ENCODE measurements at places on chromosomes 2 and 18.

- DNase-seq = no peak
Observed at GRCh38 chr2:109683452-109683851, 69.3 kb downstream of the SOWAHC start.

DNA sequence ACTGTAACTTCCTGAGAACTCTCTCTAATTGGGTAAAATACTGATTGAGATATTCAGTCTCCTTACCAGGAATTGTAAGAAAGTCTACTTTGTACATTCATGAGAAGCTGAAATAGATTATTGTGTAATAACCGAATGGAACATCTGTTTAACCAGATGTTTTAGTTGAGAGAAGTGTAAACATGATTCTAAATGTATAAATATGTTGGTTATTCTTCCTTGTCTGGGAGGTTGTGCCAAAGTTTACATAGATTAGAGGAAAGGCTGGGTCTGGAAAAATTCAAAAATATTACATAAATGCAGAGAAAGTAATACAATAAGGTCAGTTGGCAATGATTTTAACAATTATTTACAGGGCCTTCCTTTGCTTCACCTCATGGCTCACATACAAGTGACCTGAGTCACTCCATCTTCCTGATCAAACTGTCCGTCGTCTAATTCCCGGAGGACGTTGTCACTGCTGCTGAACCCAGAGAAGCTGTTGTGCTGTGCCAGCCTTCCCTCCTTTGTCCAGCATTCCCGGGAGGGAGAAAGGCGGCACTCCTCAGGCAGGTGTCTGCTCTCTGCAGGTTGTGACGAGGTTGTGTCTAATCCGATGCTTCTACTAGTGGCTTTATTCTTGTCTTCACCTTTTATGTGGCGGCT lies 55.9 kb downstream of the MOB4 start:
- DNase-seq = no peak

GRCh38 chr2:127056086-127056485 lies 50.9 kb downstream of the BIN1 start:
- DNase-seq = no peak

GRCh38 chr2:238966072-238966937 lies 118.4 kb downstream of the TWIST2 start:
- no peak for DNase-seq

- DNase-seq = no peak
Observed at GRCh38 chr2:117771969-117772630, 42.4 kb upstream of the DDX18 start.

DNA sequence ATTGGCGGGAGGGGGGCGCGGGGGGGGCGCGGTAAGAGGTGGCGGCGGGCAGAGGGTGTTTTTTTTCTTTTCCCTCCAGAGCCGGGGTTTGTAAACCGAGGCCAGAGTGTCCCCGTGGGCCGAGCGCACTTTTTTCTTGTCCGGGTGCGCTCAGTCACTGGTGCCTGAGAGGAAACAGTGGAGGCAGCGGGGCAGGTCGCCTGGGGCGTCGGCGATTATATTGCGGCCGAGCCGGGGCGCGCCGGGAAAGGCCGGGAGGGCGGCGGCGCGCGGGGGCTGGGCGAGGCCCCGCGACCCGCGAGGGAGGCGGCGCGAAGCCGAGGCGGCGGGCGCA lies 275 bp downstream of the HOXD8 start:
- no peak for DNase-seq

DNA sequence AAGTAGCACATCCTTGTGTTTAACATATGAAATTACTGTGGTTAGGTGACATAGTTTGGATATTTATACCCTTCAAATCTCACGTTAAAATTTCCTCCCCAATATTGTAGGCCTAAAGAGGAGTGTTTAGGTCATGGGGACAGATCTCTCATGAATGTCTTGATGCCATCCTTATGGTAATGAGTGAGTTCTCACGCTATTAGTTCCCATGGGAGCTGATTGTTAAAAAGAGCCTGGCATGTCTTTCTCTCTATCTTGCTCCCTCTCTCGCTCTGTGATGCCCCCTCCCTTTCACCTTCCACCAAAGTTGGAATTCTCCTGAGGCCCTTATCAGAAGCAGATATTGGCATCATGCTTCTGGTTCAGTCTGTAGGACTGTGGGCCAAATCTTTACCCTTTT lies 660.1 kb downstream of the ADCYAP1 start:
- no peak for DNase-seq

GRCh38 chr18:9016633-9017166 lies 85.8 kb upstream of the NDUFV2 start:
- no peak for DNase-seq

GRCh38 chr2:29567906-29568520 lies 353.4 kb downstream of the ALK start:
- no peak for DNase-seq

- no peak for DNase-seq
Observed at GRCh38 chr2:62895632-62896009, 155.0 kb upstream of the OTX1 start.

- no peak for DNase-seq
Observed at GRCh38 chr18:55365342-55365741, 222.7 kb downstream of the TCF4 start.

DNA sequence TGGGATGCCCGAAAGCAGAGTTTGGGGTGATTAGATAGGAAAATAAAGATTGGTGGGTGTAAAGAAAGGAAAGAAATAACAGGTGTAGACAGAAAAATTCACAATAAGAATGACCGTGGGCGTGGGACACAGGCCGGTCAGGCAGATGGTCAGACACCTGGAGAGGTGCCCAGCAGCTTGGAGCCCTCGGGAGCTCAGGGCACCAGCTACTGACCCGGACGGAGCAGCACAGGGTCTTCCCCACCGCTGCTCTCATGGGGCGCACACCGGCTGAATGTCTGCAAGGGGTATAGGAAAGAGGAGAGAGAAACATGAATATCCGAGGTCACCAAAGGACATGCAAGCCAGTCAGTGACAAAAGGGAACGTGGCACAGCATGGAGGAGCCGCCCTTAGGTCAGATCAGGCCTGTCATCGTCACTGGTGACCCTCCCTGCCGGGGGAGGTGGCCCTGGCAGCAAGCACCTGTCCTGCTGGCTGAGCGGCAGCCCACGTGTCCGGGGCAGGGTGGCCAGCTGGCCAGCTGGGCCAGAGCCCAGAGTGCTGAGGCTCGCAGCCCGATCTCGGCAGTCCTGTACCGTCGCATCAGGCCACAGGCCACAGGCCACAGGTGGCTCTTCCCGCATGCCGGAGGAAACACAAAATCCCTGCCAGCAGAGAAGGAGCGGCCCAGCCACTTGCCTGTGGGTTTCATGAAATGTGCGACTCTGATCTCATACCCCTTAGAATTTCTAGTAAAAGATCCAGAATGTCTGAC lies 112.0 kb upstream of the NDUFV2 start:
- DNase-seq = no peak

DNA sequence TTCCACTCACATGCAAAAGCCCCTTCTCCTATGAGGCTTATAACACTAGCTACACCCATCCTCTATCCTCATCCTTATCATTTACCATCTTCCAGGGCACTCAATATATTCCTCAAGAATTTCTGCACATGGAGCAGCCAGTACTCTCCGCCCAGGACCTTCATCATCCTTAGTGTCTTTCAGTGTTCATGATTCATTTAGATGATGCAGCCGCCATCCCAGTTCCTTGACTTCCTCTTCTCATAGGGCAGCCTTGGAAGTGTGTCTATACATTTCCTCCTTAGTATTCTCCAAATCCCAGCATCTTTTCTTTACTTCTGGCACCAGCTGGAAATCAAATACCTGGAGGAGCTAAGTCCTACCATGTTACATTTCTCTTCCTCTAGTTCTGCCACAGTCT lies 3.0 kb upstream of the ITSN2 start:
- DNase-seq = no peak

- no peak for DNase-seq
Observed at GRCh38 chr2:136121204-136121910, 3.4 kb upstream of the CXCR4 start.

DNA sequence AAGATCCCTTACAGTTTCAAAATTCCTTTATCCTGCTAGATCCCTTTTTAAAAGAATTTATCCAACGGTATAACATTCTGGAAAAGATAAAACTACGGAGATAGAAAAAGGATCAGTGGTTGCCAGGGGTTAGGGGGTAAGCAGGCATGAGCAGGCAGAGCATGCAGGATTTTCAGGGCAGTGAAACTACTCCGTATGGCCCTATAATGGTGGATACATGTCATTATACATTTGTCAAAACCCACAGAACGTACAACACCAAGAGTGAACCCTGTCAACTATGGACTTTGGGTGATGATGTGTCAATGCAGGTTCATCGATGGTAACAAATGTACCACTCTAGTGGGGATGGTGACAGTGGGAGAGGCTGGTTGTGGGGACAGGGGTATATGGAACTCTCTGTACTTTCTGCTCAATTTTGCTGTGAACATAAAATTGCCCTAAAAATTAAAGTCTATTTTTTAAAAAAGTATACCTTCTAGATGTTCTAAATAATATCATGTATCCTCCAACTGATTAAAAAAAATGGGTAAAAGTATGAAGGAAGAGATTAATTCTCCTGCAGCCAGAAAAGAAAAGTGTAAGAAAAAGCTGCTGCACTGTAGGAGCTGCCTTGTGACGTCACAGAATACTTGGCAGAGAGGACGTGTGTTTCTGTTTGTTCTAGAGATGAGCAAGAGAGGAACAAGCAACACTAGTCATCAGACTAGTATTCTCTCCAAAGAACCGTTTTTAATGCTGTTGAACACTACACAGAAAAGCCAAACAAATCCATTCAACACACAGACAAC lies 23.6 kb downstream of the ANKRD44 start:
- no peak for DNase-seq

DNA sequence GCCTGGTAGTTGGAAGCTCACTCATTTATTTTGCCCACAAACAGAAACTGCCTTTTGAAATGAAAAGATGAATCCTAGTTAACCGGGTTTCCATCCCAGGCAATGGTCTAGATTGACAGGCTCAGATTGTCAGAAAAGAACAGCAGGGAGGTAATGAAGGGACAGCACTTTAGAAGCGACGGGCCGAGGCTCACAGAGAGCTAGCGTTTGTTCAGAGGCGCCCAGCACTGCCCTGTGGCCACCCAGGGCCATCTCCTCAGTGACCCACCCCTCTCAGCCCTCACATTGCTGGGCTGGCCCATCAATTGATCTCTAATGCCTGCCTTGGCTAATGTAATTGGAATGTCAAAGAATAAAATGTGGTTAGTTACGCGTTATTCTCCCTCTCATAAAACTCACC lies 304.8 kb downstream of the CDCA7 start:
- no peak for DNase-seq

GRCh38 chr2:175744000-175744399 lies 258.1 kb downstream of the LNPK start:
- DNase-seq = no peak

DNA sequence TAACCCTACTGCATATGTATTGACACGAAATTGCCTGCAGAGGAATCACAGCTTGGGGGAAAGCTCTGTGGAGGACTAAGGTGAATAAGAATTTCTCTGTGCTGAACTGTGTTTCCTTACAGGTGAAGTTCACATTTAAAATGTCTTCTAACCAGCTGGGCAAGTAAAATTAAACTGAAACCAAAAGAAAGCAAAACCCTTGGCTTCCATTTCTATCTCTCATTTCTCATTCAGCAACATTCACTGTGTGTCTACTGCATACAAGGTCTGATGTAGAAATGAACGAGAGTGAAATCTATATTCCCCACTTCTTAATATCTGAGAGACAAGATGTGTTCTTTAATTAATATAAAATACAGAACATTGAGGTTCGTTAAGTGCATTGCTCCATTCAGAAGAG lies 397.3 kb downstream of the SOX11 start:
- no peak for DNase-seq

DNA sequence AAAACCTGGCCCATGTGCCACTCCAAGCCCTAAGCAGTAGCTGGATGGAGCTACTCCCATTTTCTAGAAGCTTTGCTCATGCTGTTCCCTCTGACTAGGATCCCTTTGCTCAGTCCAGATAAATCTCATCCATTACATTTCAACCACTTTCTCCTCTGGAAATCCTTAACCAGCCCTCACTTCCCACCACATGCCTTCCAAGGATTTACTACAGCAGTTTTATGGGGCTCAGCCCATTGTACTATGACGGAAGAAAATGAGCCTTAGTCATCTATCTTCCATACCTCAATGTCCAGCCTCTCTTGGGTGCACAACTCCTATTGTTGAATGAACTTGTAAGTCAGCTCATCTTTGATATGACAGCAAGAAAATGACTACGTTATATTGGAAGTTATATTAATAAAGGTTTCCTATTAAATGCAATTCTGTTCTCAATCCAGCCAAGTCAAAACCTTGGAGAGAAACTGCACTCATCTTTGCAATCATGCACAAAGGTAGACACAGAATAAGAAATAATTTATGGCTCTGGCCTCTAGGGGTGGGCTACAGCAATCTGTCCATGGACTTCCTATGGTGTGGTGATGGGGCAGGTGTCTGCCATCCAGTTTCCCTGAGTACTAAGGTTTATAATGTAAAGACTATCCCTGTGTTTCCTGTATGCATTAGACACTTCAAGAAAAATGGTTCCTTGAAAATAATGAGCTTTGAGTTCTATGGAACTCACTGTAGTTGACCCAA lies 3.4 kb downstream of the B4GALT6 start:
- DNase-seq = no peak

- no peak for DNase-seq
Observed at GRCh38 chr18:35060122-35060815, 19.1 kb downstream of the MAPRE2 start.

DNA sequence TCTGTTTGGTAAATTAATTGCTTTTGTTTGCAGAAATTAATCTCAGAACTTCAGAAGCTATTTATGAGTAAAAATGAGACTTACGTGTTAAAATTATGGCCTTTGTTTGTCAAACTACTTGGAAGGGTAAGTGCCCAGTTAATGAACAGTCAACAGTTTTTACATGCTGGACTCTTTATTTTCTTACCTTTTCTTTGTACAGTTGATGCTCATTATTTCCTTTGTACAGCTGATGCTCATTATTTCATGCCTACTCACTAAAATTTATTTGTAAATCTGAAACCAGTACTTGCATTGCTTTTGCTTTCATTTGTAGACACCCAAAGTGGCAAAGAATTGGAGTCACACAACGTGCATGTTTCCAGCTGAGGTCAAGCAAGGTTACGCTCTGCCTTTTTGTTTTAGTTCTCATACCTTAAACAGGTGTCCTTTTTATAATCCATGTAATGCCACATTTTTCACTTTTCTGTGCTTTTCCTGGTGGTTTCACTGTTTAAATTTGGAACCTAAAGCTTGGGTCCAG lies 13.3 kb downstream of the RIF1 start:
- no peak for DNase-seq

DNA sequence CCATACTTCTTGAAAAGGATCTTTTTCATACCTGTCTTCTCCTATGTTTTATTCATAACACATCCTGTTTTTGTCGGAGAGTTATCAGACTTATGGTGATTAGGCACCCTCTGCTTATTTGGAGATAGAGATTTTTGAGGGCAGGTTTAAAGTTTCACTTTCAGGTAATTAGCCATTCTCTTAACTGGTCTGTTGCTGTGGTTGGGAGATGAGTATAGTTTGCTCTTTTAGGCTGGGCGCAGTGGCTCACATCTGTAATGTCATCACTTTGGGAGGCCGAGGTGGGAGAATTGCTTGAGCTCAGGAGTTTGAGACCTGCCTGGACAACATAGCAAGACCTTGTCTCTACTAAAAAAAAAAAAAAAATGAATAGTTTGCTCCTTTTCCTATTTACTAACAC lies 25.3 kb downstream of the SFTPB start:
- no peak for DNase-seq

Measured in stimulated activated CD4-positive, alpha-beta T cell treated with anti-CD3 and anti-CD28 coated beads, Interleukin-4, amount 100 ng/mL, for 48 hours (primary cell).